ENCODE measurements at places on chromosomes 11 and 22.

GRCh38 chr11:79025622-79026021, 415.2 kb downstream of the TENM4 start:
- DNase-seq = no peak

DNA sequence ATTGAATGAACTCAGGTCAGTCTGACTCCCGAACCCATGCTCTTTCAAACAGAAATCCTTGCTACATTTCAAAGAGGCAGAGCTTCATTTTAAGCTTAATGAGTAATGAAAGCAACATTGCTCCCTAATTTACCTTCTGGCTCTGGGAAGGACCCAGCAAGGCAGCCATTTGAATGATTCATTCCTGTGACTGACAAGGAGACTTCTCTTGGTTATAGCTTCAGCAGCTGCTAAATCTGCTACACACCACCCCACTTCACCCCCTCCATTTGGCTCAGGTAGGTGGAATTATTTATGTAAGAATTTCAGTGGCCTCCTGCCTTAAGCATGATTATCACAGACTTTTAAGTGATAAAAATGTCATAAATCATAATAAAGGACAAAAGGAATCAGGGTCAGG, 117.7 kb downstream of the KCNC1 start:
- DNase-seq = no peak

DNA sequence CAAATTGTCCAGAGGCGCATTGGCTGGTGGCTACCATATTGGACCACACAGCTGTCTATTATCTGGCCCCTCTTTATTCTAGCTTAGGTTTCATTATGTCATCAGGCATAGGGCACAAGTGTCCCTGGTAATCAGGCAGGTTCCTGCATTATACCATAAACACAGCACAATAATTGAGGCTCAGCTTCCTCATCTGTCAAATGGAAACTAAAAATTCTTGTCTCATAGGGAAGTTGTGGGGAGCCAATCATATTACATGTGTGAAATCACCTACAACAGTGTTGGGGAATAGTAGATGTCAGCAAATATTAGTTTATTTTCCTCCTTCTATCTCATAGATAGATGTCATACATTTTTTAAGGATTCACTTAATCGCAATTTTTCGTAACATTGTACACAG, 231.0 kb upstream of the SORL1-AS1 start:
- DNase-seq = no peak

DNA sequence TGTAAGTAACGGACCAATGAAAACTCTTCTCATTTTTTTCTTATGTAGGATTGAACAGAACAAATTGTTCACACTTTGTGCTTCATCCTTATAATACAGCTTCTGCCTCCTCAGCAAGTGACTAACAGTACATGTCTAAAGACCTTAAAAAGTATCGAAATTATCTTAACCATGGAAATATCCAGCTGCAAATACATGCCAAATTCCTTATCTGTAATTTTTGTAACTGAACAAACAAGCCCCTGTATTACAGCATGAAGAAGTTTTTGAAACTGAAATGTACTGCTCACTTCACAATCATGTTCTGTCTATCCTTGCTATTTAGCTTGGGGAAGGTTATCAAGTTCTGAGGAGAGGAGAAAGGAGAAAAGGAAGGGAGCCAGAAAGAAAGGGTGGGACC, 20.4 kb downstream of the WT1 start:
- no peak for DNase-seq

GRCh38 chr22:26050079-26050478, 119.2 kb upstream of the SEZ6L start:
- no peak for DNase-seq

DNA sequence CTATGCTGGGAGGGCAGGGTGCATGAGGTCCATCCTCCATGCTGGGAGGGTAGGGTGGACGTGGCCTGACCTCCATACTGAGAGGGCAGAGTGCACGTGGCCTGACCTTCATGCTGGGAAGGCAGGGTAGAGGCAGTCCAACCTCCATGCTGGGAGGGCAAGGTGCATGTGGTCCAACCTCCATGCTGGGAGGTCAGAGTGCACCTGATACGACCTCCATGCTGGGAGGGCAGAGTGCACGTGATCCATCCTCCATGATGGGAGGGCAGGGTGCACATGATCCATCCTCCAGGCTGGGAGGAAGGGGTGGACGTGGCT, 622.2 kb downstream of the BRD1 start:
- DNase-seq = no peak

GRCh38 chr11:85967457-85967856, 101.4 kb downstream of the PICALM start:
- DNase-seq = no peak

GRCh38 chr11:110866081-110866480, 153.8 kb upstream of the ARHGAP20 start:
- DNase-seq = no peak

DNA sequence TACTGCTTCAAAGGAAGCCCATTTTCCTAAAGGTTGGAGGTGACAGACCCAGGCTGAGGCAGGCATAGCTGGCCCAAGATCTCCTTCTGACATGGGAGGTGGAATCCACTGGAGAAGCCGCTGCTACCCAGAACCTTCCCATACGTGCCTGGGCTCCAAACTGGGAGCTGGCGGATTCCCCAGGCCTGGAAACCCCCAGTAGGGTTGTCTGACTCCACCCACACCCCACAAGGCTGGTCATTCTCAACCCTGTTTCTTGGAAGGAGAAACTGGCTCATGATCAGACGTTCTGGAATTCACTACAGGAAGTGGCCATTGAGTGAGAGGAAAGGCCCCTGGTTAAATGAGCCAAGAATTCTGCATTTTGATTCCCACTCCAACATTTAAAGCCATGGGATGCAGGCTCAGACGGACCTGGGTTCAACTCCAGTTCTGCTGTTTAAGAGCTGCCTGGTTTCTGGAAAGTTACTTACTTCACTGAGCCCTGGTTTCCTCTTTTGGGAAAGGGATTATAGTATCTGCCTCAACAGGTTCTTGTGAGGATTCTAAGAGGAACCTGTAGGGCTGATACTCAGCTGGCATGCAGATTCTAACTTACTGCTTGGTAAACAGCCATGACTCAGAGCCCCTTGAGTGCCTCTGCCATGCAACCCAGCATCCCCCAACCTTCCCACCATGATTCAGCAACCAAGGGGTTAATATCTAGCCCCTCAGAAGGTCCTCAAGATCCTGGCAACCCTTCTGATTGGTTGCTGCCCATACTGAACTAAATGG, 19.4 kb upstream of the TSKU start:
- no peak for DNase-seq

- no peak for DNase-seq
Observed at GRCh38 chr11:94910270-94910669, 63.1 kb downstream of the CWC15 start.

DNA sequence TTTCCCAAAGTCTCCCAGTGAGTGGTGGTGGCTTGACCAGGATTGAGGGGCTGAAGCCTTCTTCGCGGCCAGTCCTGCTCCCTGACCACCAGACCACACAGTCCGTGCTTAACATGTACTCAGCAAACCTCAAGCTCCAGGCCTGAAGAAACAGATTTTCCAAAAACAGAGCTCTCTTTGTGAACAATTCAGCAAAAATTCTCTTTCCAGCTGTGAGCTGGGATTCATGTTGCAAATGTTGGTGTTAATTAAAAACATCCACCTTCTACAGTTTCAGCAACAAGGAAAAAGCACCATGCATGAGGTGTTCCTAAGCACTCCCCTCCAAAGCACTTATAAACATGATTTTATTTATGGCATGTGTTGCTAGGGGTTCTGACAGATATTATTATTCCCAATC, 129.5 kb downstream of the ETS1 start:
- no peak for DNase-seq

- DNase-seq = no peak
Observed at GRCh38 chr11:45752106-45752505, 52.8 kb upstream of the SLC35C1 start.

DNA sequence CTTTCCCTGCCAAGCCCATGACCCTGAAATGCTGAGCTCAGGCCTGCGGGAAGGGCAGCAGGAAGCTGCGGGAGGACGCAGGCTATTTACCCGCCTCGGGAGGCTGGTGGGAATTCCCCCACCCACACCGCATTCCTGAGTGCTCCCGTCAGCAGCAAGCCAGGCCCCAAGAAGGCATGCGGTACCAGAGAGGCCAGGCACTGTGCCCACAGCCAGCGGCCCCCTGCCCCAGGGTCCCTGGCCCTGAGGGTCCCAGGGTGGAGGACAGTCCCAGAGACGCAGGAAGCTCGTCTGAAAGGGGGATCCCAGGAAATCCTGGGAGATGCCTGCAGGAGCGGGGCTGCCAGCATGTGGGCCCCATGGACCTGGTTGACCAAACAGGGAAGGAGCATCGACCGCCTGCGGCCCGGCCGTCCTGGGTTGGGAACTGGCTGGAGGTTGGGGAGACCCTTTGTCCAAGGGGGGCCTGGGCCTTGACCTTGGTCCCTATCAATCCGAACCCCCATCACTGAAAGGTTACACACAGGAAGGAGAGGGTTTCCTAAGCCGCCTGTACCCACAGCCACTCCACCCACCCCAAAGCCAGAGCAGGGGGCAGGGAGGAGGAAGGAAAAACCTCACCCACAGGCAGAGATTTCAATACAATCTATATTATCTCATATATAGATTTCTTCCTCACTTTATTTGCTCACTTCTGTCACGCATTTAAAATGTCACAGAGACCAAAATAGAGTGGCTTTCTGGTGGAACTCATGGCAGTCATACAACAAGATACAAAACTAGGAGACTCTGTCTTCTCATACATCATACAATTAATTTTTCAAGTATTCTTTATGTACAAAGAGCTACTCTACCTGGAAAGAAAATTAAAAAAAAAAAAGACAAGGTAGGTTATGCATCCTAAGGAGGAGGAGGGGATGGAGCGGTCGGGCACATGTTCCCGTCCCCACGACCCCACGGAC, 17.1 kb downstream of the MAFF start:
- no peak for DNase-seq

- no peak for DNase-seq
Observed at GRCh38 chr11:27024865-27025264, 15.8 kb upstream of the BBOX1 start.

DNA sequence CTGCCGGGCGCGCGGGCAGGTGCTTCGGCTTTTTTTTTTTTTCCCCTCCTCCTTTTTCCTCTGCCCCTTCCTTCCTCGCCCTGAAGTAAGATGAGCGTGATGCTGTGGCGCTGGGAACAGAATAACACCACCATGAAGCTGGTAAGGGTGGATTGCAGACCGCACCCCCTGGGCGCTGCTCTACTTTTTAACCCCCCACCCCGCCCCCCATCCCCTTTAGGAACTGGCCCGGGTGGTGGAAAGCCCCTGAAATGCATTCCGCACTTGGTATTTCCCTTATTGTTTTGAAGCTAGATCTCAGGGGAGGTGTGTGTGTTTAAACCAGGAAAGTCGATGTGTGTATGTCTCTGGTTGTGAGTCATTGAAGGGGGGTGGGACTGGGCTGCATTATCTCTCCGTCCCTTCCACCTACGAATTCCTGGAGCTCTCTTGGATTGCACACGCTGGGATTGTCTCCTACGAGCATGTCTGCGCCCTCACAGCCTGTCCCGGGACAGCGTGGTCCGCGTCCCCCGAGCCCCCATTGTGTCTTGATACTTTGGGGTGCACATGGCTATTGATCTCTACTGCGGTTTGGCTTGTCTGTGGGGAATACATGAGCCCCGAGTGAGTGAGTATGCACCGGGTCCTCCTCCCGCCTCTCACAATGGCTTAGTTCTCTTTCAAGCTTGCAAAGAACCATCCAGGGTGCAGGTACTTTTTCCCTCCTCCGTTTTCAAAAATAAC, 64.9 kb downstream of the NAV2 start:
- no peak for DNase-seq

GRCh38 chr11:127656116-127656836, 655.7 kb upstream of the KIRREL3 start:
- DNase-seq = no peak

DNA sequence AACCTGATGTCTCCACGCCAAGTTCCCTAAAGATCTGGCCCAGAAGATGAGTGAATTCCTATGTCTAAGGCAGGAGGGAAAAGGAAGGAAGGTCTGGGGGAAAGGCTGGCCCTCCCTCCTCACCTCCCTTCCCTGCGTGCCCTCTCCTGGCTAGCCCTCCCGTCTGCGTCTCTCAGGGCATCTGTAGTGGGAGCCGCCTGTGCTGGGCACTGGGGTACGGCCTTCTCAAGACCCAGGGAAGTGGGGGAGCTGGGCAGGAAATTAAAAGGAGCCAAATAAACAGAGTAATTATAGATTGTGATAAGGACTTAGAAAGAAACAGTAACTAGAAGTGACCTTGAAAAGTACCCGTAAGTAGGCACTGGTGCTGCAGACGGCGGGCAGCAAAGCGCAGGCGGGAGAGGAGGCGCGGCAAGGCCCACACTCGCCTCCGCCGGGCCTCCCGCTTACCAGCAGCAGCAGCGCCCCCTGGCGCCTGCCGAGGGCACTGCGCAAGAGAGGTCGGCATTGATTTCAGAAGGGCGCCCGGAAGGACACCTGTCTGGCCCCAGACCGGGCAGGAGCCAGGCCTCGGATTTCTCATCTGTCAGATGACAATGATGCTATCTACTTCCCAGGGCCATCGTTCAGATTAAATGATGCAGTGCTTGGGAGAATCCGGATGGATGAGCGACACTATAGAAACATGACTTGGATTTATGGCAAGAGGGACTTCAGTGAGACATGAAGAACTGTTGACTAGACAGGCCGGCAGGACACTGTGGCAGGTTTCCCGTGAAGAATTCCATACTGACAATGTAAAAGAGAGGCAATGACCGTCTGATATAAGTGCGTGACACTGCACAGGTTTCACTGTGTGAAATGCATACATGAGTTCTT, 7.3 kb downstream of the KCNJ1 start:
- DNase-seq = peak; percentile 82

DNA sequence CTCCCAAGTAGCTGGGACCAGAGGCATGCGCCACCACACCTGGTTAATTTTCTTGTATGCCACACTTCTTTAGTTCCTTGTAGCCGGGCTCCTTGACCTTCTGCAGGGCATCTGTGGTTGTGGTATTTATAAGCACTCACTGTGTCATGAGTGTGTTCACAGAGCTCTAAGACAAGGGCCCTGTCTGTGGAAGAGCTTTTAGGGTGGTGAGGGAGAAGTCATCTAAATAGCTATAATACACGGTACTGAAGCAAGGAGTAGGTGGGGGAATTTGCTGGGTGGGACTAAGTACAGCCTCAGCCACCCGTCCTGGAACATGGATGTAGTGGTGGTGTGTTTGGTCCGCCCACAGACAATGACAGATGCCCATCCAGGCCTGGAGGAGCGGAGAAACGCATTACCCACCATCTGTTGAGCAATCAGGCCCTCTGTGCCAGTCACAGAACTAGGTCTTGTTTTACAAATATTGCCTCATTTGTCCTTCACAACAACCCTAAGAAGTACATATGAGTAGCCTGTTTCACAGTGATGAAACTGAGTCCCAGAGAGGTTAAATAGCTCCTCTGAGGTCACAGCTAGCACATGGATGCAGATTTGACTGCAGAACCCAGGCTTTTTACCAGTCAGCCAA, 10.1 kb downstream of the ACO2 start:
- DNase-seq = no peak

DNA sequence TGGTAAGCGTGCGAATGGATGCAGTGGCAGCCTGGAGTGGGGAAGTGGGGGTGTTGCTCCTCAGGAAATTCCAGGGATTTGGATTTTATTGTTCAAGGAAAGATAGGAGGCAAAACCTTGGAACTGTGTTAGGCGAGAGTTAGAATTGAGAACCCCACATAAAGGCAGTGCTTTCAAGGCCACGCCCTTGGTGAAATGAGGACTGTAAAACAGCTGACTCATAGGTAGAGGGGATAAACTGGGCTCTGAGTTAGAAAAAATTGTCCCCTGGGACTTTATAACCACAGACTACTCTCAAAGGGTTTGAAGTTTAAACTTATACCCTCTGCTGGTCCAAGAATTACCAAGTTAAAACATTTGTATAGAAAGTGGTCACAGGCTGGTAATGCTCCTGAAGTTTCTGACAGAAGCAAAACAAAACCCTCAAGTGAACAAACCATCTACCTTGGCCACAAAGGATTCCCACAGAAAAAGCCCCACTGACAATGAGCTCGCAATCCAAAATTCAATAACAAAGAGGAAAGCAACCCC, 250.3 kb upstream of the TBCEL start:
- no peak for DNase-seq

Data from activated CD8-positive, alpha-beta T cell treated with anti-CD3 and anti-CD28 coated beads, Interleukin-2, amount 10 ng/mL, durations not matched to agents 7 days and 5 days (primary cell).